ENCODE measurements at places on chromosomes 7 and 10.

- no peak for DNase-seq
These were observed 81.2 kb upstream of the PPIF start for GRCh38 chr10:79266084-79266483.

DNA sequence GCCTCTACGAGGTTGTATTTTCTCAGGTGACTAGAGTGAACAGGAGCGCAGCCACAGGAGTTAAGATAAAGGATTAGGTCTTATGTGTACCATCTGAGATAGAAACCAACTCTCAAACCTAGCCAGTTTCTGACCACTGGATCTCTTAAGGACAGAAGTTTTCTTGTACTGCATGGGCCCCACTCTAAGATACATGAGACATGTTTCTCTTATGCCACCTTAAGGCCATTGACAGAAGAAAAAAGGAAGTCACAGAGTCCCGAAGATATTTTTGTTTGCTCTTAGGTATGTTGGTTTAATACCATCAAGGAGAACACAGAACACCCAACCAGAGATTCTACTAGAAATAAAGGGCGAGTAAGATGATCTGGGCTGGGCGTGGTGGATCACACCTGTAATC is 335.8 kb downstream of the FRMD4A start:
- no peak for DNase-seq

DNA sequence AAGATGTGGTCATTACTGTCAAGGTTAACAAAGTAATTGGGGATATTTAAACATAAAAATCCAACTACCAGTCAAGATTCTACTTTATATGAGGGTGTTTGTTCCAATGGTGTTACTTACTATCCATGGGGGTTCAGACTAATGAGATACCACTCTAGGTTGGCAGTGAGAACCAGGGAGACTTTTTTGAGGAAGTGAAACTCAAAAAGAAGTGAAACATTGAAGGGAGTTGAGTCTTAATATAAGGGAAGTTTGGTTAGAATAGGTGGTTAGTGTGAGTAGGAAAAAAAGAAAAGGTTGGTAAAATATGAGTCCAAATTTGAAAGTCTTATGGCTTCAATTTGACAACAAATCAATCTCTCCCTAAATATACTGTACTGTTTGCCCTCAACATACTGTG is 123.6 kb upstream of the ANK3 start:
- DNase-seq, result no peak

DNA sequence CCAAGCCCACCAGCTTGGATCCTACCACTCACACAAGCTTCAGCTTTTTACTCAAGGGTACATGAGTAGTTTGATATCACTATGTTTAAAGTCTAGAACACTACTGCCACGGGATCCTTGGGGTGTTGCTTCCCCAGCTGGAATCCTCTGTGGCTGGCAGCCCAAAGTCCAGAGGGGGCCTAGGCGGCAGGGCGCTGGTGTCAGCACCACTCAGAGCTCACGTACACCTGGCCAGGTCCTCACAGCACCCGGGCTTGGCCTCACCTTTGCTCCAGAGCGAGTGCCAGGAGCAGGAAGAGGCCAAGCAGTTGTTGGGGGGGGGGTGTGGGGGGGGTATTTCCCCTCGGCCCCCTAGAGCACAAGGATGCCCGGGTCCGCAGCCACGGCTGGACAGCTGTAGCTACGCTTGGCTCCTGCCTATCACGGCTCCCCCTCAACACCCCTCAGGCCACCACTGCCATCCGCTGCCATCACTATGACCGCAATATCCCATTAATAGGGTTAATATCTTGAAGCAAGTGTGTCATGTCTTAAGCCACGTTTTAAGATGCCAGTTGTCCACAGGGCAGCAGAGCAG is 17.0 kb downstream of the ZDHHC6 start:
- no peak for DNase-seq

GRCh38 chr7:6367701-6368211 is 80.0 kb downstream of the DAGLB start:
- DNase-seq, result no peak

GRCh38 chr10:58180666-58181065 is 87.0 kb downstream of the IPMK start:
- DNase-seq, result no peak

DNA sequence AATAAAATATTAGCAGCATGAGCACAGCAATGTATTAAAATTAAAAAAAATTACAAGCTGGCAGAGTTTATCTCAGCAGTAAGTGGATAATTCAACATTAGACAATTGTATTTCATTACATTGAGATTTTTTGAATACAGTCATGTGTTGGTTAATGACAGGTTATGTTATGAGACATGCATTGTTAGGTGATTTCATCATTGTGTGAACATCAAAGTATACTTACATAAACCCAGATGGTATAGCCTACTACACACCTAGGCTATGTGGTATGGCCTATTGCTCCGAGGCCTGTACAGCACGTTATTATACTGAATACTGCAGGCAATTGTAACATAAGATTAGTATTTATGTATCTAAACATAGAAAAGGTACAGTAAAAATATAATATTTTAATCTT is 29.7 kb downstream of the CCDC6 start:
- DNase-seq, result no peak

DNA sequence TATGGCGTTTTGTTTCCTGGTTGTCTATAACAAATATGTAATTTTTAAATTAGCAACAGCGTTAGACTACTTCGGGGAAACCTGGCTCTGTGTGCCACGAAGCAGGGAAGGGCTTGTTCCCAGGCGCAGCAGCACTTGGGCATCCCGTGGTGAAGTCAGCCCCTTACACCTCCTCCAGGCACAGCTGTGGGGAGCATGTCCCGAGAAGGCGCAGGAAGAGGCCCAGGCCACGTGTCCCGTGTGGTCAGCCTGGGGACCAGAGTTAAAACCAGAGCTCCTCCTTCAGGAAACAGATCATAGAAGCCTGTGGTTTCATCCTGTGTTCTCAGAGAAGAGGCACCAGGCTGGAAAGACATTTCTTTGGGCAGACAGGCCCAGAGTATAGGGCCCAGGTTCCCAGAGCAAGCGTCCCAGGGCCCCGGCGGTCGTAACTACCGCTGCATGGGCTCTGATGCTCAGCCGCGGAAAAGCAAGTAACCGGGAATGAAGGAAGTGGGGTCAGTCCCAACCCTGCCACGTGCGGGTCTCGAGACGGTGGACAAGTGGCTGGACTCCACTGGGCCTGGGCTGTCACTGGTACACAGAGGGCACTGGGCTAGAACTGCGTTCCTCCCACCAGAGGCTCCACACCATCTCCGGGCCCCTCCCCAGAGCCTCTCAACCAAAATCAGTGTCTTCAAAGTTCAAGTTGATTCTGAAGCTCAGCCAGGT is 7.1 kb downstream of the NUDT1 start:
- no peak for DNase-seq

DNA sequence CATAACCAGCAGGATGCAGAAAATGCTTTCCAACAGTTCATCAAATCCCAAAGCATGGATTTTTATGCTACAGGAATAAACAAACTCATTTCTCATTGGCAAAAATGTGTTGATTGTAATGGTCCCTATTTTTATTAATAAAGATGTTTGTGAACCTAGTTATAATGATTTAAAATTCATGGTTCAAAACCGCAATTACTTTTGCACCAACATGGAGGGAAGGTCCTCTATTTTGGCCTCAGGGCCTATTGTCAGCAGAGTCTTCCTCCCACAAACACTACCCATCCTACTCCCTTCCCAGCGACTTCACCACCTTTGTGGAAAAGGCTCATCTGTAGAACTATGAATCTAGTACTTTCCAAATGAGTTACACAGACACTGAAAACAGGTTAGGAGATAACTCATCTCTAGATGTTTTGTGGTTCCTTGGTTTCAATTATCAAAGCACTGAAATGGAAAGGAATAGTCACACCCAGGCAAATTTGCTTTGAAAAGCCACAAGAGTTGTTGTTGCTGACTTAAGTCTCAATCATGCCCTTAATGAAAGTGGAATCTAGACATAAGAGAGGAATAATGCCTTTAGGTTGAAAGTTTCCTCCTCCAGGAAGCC is 59.4 kb upstream of the FRMD4A start:
- no peak for DNase-seq

- DNase-seq, result no peak
These were observed 37.1 kb upstream of the TOMM7 start for GRCh38 chr7:22859641-22860290.

- no peak for DNase-seq
These were observed 194.1 kb downstream of the EMX2 start for GRCh38 chr10:117736655-117737054.

DNA sequence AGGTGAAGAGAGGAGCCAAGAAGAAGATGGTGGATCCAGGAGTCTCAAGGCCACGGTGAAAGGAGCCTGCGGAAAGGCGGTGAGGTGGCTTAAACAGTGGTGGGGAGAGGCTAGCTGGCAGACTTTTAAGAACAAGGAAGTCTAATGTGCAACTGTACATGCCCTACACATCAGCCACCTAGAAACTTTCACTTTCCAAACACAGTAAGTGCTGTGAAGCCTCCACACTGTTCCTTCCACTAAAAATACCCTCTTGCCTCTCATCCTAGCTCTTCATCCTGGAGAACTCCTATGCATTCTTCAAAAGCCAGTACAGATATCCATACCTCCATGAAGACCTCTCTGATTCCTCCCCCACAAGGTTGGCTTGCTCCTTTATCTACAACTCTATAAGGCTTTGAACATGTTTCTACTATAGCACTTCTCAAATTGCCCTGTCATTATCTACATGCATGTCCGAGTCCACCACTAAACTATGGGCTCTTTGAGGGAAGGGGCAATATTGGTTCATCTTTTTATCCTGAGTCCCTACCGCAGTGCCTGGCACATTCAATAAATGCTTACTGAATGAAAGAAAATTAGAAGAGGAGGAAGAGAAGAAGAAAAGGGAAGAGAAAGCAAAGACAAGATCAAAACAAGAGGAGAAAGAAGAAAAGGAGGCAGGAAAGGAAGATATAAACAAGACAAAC is 54.2 kb downstream of the DNAJC12 start:
- DNase-seq, result no peak

DNA sequence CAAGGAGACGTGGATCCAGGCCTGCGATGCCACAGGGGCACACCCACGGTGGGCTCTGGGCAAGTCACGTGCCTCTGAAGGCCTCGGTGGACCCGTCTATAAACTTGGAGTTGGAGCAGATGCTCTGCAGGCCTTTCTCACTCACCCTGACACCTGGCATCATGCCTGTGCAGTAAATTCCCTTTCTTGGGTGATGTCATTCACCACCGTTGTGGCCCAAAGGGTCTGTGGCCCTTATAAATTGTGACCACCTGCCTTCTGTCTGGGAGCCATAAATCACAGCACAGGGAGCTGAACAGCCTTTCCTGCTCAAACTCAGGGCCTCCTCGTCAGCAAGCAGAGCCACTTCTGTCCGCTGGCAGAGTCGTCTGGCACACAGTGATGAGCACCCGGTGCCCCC is 52.2 kb downstream of the GPAM start:
- no peak for DNase-seq

- no peak for DNase-seq
These were observed 81.9 kb downstream of the RAMP3 start for GRCh38 chr7:45239486-45239885.

DNA sequence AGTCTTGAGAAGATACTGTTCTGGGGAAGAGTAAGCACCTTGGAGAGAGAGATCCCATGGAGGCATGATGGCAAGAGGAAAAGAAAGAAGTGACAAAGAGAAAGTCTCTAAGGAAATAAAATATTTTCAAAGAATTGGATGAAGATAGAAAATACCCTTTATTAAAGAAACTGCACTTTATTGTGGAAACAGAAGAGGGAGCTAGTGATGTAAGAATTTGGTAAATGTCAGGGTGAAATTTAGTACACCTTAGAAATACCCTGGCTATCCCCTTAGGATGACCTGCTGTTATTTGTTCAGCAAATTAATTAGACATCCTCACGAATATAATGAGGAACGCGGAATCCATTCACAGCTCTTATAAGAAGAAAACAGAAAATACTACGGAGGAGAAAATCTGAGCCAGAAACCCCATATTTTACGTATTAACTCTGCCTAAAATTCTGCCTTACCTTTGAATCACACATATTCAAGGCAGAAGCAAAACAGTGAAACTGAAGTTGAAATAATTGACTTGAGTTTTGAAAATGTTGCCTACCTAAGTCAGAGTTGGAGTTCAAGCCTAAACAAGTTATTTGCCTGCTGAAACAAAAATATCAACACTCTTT is 90.7 kb downstream of the TFPI2 start:
- DNase-seq, result no peak

- DNase-seq, result no peak
These were observed 40.7 kb upstream of the ANAPC16 start for GRCh38 chr10:72175149-72175548.

DNA sequence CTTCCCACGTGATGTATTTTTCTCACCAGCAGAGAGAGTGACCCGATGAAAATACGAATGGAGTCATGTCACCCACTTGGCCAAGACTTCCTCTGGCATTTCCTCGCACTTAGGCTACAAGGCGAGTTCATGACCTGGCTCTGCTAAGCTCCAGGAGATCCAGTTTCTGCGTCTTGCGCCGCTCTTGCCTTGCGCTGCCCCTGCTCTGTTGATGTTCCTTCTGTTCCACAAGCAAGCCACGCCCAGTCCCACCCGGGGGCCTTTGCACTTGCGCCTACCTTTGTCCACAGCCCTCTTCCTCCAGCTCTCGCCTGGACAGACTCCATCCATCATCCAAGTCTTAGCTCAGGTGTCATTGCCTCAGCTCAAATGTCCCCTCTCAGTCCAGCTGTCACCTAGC is 116.3 kb upstream of the SHH start:
- no peak for DNase-seq

DNA sequence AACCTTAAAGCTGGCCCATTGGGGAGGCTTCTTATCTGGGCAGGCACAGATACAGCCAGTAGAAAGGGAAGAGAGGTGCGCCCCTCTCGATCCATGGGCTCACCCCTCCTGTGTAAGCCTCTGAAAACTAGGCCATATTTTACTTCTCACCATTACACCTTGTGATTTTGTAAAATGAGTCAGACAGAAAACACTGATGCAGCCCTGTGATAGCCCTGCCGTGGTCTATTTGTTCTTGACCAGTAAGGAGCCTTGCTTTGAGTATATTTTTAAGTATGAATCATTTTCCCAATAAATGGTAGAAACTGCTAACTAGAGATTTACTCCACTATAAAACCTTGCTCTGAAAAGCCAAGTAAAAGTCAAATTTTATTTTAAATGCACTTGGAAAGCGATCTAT is 329.8 kb upstream of the MBL2 start:
- DNase-seq, result no peak

- DNase-seq, result no peak
These were observed 167.2 kb upstream of the IMMP2L start for GRCh38 chr7:111729483-111729882.

- no peak for DNase-seq
These were observed 26.5 kb upstream of the POU6F2 start for GRCh38 chr7:38951213-38951612.

GRCh38 chr10:84681781-84682180 is 353.4 kb downstream of the CCSER2 start:
- DNase-seq, result no peak

- DNase-seq, result no peak
These were observed 55.5 kb downstream of the COL1A2 start for GRCh38 chr7:94450044-94450697.

Data from stimulated activated CD4-positive, alpha-beta T cell treated with anti-CD3 and anti-CD28 coated beads, Interleukin-15, amount 100 ng/mL, for 1 hour (primary cell).